ENCODE measurements at places on chromosomes 2 and 18.

DNA sequence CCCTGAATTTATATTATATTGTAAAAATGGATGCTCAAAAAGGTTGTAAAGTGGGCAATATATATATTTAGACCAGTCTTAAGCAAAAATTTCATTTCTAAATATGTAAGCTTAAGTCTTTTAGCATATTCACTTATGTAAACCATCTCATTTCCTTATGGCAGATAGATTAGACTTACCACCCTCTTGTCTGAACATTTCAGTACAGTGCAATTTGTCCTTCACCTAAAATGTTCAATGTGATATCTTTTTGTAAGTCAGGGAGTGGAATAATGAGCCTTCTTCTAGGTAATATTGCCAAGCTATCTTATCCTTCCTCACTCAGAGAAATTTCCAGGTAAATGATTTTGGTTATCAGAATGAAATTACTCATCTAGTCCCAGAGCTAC, 92.3 kb downstream of the KLF7 start:
- no peak for DNase-seq

- DNase-seq: no peak
Measured at GRCh38 chr18:32511147-32511546, 40.5 kb upstream of the GAREM1 start.

GRCh38 chr2:186605041-186605440, 15.2 kb downstream of the ITGAV start:
- no peak for DNase-seq

GRCh38 chr2:190618030-190618429, 30.9 kb upstream of the NAB1 start:
- no peak for DNase-seq

DNA sequence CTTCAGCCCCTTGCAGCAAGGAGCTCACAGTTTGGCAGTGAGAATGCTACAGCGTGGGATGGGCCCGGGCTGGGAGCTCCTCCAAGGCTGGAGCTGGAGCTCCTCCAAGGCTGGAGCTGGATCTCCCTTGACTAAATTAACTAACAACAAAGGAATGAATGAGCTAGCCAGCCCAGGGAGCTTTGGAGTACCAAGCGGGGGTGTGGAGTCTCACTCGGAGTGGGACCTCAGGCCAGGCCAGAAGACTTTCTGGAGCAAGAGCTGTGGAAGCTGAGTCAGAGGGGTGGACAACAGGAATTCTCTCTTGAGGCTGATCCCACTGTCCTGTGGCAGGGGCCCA, 244.7 kb upstream of the HS6ST1 start:
- no peak for DNase-seq

GRCh38 chr2:23435250-23436035, 50.5 kb downstream of the KLHL29 start:
- no peak for DNase-seq

GRCh38 chr2:234632527-234633391, 135.9 kb upstream of the ARL4C start:
- no peak for DNase-seq

- DNase-seq: no peak
Measured at GRCh38 chr2:189439342-189439741, 1.9 kb upstream of the WDR75 start.

GRCh38 chr2:15127876-15128275, 433.3 kb downstream of the NBAS start:
- DNase-seq: no peak

DNA sequence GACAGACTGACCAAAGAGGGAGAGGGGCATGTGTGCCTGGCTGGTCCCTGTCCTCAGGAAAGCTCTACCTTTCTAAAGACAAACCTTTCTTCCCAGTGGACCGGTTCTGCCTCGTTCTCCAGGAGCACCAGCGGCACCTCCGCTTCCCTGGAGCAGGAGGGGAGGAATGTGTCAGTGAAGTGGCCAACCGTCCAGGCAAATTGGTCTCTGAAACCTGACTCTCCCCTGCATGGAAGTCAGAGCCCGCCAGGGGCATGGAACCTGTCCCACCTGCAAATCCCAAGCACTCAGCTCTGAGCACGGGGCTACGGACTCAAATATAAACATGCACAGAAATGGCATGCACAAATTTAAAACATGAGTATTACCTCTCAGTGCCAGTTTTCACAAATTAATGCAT, 62.9 kb downstream of the COL6A3 start:
- no peak for DNase-seq

DNA sequence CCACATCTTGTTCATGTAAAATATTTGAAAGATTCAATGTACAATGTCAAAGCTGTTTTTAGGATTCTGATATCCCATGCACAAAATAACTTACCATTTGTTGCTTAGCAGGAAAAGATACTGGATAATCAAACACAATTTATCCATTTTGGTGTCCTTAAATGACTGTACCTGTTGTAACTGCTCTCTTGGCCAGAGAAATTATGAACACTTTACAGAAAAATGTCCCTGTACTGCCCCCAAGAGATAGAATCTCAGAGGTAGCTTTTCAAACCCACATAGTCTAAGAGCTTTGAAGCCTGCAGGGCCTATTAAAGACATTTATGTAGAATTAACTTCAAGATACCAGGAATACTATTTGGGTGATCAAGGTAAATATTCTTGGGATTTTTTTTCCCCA, 12.2 kb upstream of the ME2 start:
- DNase-seq: no peak

- DNase-seq: no peak
Measured at GRCh38 chr2:126850940-126851339, 47.8 kb upstream of the TEX51 start.

DNA sequence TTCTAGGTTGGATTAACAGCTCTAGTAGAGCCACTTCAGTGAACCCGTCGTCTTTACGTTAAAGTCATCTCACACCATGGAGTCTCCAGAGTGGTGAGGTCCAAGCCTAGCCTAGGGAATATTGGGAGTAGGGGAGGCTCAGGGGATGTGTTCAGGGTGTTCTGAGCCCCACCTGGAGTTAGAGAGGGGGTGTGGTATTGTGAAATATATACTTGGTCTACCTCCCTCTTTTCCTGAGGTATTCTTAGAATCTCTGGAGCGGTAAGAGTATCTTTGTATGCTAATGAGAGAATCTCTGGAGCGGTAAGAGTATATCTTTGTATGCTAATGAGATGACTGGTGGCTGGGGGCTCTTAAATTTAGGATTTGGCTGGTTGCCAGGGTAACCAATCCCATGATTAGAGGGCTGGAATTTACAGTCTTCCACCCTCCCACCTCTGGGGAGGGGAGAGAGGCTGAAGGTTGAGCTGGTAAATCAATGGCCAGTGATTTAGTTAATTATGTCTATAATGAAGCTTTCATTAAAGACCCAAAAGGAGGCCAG, 69.5 kb downstream of the INPP4A start:
- no peak for DNase-seq

- DNase-seq: no peak
Measured at GRCh38 chr2:62344472-62344871, 148.6 kb downstream of the B3GNT2 start.

- no peak for DNase-seq
Measured at GRCh38 chr2:42872721-42873120, 80.3 kb upstream of the HAAO start.

DNA sequence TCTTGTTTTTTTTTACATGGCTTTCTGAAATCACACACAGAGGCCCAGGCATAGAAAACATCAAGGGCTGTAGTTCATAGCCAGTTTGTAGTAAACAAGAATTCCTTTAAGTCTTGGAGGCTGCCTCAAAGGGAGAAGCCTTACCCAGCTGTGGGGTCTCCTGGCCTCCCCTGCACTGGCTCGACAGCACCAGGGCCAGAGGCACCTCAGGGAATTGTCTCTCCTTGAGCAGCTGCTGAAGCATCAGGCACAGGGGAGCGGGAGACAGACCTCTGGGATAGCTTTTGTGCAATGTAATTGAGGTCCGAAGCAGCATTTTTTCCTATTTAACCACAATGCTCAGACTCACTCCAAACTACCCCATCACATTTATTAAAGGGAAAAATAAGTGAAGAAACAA, 209.1 kb downstream of the HRH4 start:
- DNase-seq: no peak

DNA sequence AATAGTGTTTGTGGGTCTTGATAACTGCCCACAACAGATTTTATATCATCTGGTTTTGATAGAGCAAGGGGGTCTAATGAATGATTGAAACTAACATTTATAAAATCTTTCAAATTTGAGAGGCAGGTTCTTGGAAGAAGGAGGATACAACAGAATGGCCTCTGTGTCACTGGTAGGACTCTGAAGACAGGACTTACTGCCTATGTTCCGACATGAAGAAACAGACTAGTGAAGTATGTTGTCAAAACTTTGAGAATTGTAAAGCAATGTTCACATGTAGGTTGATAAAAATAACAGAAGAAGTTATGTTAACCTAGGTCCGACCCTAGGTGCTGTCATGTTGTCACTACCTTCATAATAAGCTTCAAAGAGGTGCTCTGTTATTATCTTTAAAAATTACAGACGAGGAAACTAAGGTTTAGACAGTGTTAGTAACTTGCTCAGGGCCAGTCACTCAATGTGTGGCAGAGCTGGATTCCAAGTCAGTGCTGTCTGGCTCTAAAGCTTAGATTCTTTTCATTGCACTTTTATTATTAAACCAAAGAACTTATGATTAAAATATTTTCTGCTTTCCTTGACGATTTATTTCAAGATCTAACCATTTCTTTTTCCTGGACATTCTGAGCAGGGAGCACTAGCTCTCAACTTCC, 146.2 kb downstream of the RPIA start:
- no peak for DNase-seq

DNA sequence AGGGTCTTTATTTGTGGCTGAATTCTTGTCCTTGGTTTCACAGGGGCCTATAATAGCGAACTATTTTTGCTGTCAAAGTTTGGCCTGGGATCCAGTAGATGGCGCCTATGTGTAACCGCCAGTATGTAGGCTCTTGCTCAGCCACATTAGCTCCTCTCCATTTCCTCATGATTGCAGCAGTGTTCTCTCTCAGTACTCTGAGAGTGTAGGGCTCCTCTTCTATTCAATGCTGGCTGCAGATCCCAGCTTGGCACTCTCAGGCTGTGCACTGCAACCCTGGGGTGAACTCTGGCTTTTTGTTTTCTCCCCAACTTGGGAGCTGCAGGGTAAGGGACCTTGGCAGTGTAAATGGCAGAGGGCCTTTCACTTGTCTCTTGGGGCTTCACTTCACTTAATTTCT, 344.6 kb upstream of the CHAC2 start:
- DNase-seq: no peak

- DNase-seq: no peak
Measured at GRCh38 chr2:237184919-237185552, 99.3 kb downstream of the COPS8 start.

DNA sequence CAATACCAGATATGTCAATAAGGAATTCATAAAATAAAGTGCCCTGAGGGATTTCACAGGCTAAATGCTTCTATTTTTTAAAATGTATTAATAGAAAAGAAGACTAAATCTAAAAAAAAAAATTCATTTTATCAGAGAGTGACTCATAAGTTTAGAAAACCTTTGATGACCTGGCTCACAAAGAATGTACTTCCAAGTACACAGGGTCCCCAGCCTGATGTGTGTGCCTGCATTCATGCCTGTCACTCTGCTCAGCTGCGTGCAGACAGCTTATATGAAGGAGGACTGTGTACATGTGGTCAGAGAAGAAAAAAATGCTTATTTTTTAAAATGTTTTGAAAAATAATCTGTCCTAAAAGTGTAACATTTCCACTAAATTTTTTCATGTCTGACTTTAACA, 3.0 kb upstream of the CPS1 start:
- no peak for DNase-seq

- no peak for DNase-seq
Measured at GRCh38 chr2:214076527-214076926, 334.3 kb upstream of the VWC2L start.

GRCh38 chr2:138112536-138112935, 148.3 kb downstream of the HNMT start:
- DNase-seq: no peak

DNA sequence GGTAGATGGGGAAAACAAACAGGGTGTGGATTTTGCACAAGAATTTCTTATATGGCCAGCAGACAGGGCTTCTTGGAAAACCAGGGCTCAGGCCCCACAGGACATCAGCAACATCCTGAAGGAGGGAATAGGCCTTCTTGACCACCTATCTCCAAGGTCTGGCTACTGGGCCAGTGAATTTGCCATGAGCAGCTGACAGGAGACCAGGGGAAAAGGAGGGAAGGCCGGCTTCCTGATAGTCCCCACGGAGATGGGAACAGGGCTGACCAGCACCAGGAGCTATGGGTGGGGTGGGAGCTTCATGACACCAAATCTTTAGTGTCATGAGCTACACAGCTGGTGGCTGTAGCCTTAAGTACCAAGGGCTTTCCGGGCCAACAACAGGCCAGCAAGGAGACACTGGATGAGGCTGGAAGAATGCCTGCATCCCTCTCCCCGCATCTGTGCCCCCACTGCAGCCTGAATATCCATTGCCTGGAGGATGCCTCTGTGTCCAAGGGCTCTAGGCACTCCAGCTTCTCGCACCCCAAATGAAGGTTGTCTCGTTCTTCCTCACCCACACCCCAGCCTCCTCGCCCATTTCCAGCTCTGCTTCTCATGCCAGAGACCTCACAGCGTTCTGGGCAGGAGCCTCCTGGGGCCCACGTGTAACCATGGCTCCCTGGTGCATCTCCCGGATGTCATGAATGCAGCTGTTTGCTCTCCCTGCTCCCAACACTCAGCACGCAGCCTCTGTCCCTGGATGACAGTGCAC, 74.8 kb downstream of the EMX1 start:
- no peak for DNase-seq

- no peak for DNase-seq
Measured at GRCh38 chr2:48318116-48318515, 211.8 kb upstream of the STON1 start.

DNA sequence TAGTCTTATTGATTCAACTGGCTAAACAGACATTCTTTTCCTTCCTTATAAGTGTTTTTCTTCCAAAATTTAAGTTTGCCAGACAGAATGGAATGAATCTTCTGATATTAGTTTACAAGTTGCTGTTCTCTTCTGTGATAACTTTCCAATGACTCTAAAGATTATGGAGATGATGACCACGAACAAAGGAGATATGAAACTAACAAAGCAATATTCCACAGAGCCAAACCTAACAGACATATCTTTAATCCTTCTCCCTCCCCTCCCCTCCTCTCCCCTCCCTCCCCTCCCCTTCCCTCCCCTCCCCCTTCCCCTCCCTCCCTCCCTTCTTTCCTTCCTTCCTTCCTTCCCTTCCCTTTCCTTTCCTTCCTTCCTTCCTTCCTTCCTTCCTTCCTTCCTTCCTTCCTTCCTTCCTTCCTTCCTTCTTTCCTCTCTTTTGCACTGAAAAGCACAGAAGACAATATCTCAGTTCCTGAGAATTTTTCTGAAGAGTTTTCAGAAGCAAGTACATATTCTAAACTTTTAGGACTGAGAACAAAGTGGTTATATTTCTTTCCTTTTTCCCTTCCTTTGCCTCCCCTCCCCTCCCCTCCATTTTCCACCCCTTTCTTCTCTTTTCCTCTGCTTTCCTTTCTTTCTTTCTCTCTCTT, 89.9 kb downstream of the KCNH7 start:
- DNase-seq: no peak

DNA sequence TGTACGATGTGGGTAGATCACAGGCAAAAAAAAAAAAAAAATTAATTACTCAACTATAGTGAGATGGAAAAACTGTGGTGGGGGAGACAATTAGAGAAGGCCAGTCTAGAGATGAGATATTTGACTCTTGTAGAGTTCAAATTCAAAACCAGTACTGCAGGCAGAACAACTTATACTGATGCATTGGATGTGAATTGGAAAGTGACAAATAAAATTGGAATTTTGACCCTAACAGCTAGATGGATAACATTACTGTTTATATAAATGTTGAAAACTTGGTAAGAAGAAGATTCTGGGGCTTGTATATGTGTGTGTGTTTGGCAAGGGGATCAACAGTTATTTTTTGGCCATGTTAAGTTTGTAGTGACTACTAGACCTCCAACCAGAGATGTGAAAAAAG, 256.9 kb downstream of the RND3 start:
- no peak for DNase-seq

- DNase-seq: no peak
Measured at GRCh38 chr2:86704459-86704971, 15.6 kb upstream of the RMND5A start.

Data from esophagus squamous epithelium (tissue), 5 donors.